ENCODE measurements at places on chromosomes 2 and 18. TPM values are rescaled to one million over a fixed set of nuclear protein-coding genes. Genes with fewer than 3 reads are reported as not detected.

- peak; percentile 45 for DNase-seq
Observed at GRCh38 chr2:217434180-217434975, 568.4 kb downstream of the TNS1 start.

The C2orf78 gene
- total RNA-seq: 1.5 TPM

DNA sequence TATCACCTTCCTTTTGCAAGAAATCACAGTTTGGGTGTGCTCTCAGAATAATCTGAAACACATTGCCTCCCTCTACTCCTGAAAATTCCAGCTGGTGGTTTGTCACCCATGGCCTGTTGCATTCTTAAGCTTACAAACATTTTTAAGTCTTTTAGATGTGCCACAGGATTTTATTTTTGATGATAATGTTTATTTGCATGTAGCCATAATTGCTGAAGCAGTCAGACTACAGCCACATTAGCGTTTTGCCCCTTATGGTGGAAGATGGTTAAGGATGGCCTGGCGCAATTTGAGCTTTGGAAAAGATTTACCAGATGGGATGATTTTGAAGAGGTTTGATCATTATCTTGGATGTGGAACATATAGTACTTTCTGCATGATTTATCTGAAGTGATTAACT is 439.5 kb downstream of the MEIS1 start:
- no peak for DNase-seq

The ITGA4 gene
- total RNA-seq: 0.49 TPM

- no peak for DNase-seq
Observed at GRCh38 chr2:220336771-220337170, 709.3 kb downstream of the SLC4A3 start.

The UGT1A3 gene
- not detected for total RNA-seq

DNA sequence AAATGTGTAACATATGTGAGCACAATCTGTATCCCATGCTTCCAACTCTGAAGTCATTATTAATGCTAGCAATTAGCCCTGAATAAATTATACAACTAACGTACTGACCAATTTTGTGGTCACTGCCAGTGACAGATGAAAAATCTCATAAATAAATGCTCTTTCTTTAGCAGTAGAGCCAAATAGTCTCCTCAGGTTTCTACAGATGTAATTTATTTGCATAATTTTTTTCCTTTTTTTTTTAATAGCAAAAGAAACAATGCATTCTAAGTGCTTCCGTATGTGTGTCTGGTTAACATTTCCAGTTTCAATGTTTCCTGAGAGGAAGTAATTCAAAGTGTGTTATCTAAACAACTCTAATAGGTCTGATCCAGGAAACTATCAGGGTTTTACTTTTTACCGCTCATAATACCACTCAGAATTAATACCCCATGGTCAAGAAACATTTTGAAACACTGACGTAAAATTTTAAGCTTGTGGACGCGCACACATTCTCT is 108.4 kb downstream of the MEP1B start:
- DNase-seq: no peak

- no peak for DNase-seq
Observed at GRCh38 chr2:159775021-159775420, 23.0 kb downstream of the CD302 start.

DNA sequence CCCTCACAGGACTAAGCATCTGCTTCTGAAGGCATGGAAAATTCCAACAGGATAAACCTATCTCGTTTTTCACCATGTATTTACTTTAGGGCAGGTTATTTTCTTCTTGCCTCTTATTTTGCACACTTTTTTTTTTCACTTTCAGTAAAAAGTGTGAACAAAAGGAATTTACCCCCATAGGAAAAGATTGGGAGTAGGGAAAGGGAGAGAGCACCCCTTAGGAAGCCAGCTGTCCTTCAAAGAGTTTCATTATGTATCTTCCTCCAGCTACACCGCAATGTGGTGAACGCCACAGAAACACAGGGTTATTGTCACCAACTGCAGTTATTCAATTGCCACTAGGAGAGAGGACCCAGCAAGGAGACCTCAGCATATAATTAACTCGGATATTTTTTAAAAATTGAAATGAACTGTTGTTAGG is 286.2 kb upstream of the VRK2 start:
- no peak for DNase-seq

The LOXHD1 gene
- not detected for total RNA-seq

- DNase-seq: no peak
Observed at GRCh38 chr2:156476850-156477206, 40.6 kb downstream of the GPD2 start.

- no peak for DNase-seq
Observed at GRCh38 chr2:175004980-175005732, at the start of gene CHN1. CHN1 (minus strand) TSS chr2:175005381; CDS start chr2:175004912, 469 bp downstream.

- DNase-seq: no peak
Observed at GRCh38 chr2:148578493-148578884, 66.1 kb upstream of the EPC2 start.

DNA sequence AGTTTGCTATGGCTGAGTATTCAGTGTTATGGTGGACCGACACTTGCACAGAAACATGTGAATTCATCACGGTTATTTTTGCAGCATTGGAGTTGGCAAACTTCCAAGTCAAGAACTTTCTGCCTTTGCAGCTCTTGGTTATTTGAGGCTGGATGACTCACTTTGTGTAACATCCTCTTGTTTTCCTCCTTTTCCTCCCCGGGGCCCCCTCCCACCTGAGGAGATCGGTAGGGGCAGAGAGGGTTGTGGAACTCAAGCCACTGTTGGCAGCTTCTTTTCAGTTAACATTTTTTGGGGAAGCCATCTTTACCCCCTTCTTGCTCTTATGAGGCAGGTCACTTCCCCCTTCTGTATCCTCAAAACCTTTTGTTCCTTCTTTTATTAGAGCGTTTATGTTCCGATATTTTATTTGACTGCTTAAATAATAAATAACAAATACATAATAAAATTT is 48.6 kb downstream of the DDX1 start:
- no peak for DNase-seq

- no peak for DNase-seq
Observed at GRCh38 chr2:135132314-135132713, 80.2 kb downstream of the RAB3GAP1 start.

The FSHR gene
- not detected for total RNA-seq

The NAT8 gene
- not detected for total RNA-seq

DNA sequence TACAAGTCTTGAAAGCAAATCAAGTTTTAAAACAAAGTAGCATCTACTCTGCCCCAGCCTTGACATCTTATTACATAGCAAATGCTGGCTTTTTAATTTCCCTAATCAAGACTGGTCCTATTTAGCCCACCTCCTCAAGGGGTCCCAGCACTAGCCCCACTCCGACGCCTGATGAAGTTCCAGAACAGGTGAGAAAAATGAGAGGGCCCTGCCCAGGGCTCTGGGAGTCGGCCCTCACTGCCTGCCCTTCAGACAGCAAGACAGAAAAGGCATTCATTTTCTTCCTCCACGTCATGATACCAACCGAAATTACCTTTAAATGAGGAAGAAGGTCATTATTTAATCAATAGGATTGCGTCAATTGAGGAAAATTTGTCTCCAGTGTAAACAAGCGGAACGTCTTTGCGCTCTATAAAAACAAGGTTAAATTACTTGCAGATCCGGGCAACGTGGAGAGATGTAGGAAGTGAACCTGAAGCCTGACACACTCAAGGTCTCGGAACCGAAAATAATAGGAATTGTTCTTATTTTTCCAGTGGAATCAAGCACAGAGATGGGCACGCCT is 170.6 kb upstream of the PKDCC start:
- no peak for DNase-seq

GRCh38 chr18:13237641-13238040 is 19.1 kb downstream of the LDLRAD4 start:
- no peak for DNase-seq

- no peak for DNase-seq
Observed at GRCh38 chr18:1383465-1383864, 478.8 kb downstream of the ADCYAP1 start.

The GKN1 gene
- total RNA-seq: not detected

The IL1RN gene
- 0.25 TPM for total RNA-seq
